Effector memory CD4-positive, alpha-beta T cell (primary cell): ENCODE measurements at places on chromosomes 12 and 14.

DNA sequence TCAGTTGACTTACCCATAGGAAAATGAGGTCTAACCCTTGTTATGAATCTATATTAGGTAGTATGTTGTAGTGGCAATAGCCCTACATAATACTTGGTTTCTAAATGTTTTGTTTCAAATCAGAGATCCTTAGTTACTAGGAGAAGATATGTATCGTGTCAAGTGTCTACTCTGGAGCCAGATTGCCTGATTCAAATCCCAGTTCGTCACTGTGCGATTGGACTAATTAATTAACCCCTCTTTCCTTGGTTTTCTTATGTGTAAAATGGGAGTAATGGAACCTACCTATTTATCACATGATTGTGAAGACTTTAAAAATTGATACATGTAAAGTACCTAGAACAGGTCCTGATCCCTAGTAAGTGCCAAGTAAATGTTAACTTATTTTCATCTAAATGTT lies 1.4 kb downstream of the LETMD1 start:
- DNase-seq = no peak

DNA sequence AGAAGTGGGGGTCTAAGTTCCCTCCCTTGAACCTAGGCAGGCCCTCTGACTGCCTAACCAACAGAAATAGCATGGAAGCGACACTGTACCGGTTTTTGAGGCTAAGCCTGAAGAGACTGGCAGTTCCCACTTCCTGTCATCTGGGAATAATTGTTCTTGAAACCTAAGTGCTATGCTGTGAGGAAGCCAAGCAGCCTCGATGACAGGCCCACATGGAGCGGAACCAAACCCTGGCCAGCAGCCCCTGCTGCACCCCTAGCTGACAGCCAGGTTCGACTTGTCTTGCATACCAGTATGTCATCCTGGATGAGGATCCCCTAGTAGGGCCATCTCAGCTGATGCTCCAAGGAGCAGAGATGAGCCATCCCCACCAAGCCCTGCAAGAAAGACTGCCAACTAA lies 6.4 kb upstream of the GPR68 start:
- no peak for DNase-seq

- peak; percentile 66 for DNase-seq
These were observed 97.2 kb downstream of the LGMN start for GRCh38 chr14:92651106-92651757.

- DNase-seq = no peak
These were observed 506 bp upstream of the TBX5 start for GRCh38 chr12:114406316-114406983.

GRCh38 chr14:99063620-99064225 lies 208.3 kb downstream of the BCL11B start:
- DNase-seq = no peak

- no peak for DNase-seq
These were observed 18.0 kb upstream of the MAP3K9 start for GRCh38 chr14:70827347-70827746.

- no peak for DNase-seq
These were observed 50.7 kb downstream of the LIN52 start for GRCh38 chr14:74135426-74135825.
